ENCODE measurements at places on chromosomes 1 and 21.

GRCh38 chr21:42208801-42209490 lies 10.0 kb upstream of the ABCG1 start:
- no peak for DNase-seq

DNA sequence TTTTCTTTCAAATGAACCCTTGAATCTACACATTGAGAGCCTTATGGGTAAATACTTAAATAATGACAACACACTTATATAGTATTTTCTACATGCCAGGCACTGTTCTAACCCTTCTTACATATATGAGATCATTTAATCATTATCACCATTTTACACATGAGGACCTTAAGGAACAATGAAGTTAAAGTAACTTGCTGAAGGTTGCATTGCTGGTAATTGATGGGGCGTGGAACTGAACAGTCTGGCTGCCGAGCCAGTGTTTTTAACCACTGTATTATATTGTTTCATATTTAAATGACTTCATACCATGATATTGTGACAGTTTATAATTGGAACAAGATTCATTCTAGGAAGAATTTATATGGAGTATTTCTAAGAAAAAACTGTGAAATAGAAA lies 111.9 kb upstream of the TENT5C start:
- DNase-seq: no peak

DNA sequence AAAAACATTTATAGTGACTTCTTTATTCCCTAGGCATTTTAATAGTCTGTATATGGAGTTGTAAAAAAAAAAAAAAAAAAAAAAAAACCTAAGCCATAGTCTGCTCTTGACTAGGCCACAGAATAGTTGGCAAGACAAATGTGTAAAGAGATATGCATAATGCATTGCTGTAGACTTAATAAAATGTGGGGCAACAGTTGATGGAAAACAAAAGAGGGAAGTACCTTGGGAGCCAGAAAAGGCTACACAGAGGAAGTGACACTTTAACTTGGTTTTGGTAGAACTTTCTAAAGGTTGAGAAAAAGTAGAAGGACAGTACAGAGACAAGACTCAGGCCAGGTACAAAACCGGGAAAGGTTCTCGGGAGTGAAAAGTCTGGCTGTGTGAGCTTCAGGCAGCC lies 802.9 kb upstream of the ADAMTS5 start:
- no peak for DNase-seq

DNA sequence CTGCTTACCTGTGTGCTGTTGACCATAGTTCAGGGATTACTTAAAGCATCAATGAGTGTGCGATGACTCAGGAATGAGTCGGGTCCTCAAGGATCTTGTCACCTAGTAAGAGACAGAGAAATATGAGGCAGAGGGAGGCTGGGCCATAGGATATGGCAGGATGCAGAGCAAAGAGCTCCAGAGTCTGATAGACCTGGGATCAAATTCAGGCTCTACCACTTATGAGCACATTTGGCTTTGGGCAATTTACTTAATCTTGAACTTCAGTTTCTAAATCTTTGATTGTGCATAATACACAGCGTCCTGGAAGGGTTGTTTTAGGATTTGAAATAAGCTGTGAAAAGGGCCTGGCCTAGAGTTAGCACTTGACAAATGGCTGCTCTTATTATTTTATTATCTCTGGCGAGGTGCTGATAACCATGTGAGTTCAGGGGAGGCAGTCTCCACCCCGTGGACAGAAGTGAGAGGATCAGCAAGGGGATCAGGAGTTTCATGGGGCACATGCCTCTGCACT lies 94.5 kb downstream of the ROR1 start:
- DNase-seq: no peak

DNA sequence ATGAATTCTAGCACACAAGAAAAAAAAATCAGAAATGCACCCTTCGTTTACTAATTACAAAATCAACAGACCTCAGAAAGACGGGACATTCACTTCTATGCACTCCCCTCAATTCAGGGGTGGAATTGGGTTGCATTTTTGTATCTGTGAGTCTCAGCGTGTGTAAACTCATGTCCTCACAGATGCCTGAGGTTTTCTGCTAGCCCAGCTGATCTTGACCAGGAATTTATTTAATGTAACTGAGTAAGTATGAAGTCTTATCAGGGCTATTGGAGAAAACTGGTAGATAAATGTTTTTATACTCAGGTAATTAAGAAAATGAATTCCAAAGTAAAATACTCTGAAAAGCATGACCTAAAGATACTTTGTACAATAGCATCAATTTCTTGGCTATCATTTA lies 167.7 kb downstream of the RUNX1 start:
- DNase-seq: no peak

Measured in activated naive CD4-positive, alpha-beta T cell (primary cell).